Endothelial cell of umbilical vein (primary cell): ENCODE measurements at places on chromosomes 1 and 21. TPM values are rescaled to one million over a fixed set of nuclear protein-coding genes. Genes with fewer than 3 reads are reported as not detected.

DNA sequence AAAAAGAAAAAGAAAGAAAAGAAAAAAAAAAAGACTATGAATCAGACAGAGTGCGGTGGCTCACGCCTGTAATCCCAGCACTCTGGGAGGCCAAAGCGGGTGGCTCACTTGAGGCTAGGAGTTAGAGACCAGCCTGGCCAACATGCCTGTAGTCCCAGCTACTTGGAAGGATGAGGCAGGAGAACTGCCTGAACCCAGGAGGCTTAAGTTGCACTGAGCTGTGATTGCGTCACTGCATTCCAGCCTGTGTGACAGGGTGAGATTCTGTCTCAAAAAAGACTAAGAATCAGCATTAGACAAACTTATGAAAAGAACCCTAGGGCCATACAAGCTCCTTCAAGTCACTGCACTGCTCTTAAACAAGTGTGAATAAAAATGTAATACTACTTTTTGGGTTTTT lies 16.9 kb downstream of the PSMB4 start:
- DNase-seq = no peak

Gene PLA2G2C
- total RNA-seq = not detected in 2 replicates

- no peak for DNase-seq
These were observed 2.4 kb upstream of the THEM5 start for GRCh38 chr1:151855933-151856332.

DNA sequence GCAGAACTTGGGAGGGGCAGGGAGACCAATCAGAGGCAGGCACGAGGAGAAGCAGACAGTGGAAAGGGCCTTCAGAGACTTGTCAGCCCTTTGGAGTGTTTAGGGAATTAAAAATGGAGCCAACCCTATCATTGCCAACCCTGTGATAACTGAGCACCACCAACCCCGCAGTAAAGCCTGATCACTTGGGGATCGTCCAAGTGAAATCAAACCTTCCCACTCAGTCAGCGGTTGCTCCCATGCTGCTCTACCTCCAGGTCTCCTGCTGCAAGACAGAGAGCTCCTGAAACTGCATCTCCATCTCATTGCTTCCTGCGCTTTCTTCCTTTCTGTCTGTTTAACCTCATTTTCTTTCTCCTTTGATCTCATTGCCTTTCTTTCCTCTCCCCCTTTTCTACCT lies 4.8 kb upstream of the ACKR1 start:
- no peak for DNase-seq

DNA sequence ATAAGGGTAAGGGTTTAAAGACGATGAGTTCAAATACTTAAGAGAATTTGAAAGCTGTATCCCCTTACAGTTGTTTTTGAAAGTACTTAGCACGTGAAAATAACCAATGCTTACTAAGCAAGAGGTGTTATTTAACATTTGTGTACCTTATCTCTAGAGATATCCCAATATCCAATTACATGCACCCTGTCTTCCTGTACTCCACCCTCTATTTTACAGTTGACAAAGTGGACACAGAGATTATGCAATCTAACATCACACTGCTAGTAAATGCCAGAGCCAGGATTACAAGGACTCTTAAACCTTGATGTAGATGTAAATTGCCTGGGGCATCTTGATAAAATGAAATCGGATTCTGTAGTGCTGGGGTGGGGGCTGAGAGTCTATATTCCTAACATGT lies 72.0 kb downstream of the GDAP2 start:
- no peak for DNase-seq

GRCh38 chr1:34684266-34684665 lies 70.6 kb upstream of the GJB5 start:
- no peak for DNase-seq

Gene ADAMTSL4
- 0.37 and 0.73 TPM in 2 replicates for total RNA-seq

Gene ATG4C
- total RNA-seq = 9.5 and 11.8 TPM in 2 replicates
